ENCODE measurements at places on chromosomes 13 and 19.
A peak's percentile ranks its signal among the peaks of the same experiment; 100 is the strongest.

DNA sequence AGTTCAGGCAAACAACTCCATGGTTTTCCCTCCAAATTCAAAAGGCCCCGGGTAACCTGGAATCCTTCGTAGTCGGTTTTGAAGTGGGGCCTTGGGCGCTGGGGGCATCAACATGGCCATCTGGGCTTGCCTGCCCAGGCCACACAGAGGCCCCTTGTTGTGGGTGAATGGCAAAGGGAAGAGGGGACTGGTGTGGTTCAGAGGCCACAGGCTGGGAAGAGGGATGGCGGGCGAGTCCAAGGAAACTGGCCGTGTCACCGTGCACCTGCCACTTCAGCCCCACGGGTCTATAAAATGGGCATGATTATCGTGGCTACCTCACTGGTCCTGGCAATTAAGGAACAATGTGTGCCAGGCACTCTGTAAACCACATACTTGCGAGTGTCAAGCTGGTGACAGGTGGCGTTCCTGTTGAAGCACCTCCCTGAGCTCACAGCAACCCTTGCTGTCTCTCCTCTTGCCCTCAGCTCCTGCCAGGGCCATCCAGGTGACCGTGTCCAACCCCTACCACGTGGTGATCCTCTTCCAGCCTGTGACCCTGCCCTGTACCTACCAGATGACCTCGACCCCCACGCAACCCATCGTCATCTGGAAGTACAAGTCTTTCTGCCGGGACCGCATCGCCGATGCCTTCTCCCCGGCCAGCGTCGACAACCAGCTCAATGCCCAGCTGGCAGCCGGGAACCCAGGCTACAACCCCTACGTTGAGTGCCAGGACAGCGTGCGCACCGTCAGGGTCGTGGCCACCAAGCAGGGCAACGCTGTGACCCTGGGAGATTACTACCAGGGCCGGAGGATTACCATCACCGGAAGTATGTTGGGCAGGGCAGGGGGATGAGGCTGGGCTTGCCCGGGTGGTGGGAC is 1.3 kb downstream of the LSR start:
- DNase-seq: no peak

DNA sequence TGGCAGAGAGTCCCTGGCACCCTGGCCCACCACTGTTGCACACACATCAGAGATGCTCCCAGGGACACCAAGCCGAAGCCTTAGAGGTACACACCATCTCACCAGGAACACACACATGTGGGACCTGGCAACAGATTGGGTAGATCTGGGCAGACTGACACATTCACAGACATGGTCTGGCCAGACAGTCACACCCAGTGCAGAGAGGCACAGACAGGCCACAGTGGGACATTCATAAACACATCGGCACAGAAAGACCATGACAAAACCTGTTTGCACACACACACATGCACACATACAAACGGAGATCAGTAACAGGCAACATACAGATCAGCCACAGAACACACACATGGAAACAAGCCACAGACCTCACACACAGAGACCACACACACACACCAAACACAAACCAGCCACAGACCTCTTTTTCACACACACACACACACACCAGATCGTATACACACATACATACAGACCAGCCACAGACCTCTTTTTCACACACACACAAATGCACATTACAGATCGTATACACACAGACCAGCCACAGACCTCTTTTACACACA is 6.3 kb upstream of the JUNB start:
- DNase-seq: no peak

- DNase-seq: no peak
Measured at GRCh38 chr19:36183245-36183628, 31.0 kb upstream of the COX7A1 start.

DNA sequence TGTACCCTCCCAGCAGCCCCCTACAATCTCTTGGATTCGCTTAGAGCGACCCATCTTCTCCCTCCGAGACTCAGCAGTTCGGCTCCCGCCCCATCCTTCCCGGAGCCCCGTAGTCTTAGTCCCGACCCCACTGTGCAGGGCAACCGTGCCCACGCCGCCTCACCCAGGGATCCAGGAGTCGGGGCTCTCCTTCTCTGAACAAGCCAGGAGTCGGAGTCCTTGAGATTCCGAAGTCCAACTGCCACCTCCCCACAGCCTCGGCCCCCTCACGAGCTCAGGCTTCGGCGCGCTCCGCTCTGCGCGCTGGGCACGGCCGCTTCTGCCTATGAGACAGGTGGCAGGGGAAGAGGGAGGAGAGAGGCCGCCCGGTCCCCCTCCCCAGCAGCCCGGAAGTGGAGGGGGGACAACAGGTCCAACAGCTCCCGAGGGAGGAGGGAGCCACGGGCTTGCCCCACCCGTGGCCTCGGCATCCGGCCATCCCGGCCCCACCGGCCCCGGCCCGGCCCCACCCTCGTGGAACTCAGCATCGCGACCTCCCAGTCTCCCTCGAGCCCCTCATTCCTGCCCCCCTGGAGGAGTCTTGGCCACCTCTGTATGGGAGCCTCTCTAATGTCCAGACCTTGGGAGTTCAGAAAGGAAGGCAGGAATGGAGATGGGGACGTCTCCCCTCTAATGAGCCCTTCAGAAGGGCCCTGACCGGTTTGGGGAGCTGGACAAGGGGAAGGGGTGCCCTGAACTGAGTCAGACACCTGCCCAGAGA is at the start of gene PHLDB3:
TSS of gene PHLDB3 (minus strand) at position 321 of the 760 bp plus-strand sequence. CDS start 628 bp downstream, outside the sequence.
- peak; percentile 57 for DNase-seq

DNA sequence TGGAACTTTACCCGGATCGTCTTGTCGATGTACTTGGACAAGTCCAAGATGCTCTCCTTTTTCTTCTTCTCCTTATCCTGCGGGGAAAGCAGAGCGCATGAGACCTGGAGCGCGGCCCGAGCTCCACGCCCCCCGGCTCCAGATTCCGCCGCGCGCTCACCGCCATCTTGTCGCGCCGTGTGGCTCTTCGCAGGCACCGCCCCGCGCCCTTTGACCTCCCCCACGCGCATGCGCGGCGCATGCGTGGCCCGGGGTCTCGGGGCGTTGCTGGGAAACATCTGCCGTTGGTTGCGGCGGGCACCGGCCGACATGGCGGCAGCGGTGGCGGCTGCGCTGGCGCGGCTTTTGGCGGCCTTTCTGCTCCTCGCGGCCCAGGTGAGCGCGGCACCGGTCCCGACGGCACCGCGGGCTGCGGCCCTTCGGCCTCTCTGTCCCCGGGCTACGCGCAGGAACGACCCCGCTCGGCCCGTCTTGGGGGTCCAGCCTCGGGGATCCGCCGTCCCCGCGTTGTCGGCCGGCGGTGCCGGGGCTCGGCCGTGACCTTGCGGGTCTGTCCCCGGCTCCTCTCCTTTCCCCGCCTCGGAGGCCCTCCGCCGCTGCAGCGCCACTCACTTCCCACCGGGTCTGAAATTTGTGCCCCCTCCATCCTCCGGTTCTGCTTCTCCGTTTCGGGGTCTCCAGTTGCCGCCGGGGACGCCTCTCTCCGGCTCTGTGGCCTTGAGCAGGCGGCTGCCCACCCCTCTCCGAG is at the start of the genes LSM7 and SPPL2B:
TSS of gene LSM7 (minus strand) at position 186 of the 748 bp plus-strand sequence. CDS start at position 166, 20 bp downstream.
TSS of gene SPPL2B (plus strand) at position 284 of the 748 bp plus-strand sequence. CDS start at position 310, 26 bp downstream.
- peak; percentile 92 for DNase-seq

- no peak for DNase-seq
Measured at GRCh38 chr13:44543369-44543768, 32.8 kb downstream of the TSC22D1 start.
